GM12891 (cell line): ENCODE measurements at places on chromosomes 2 and 18.

DNA sequence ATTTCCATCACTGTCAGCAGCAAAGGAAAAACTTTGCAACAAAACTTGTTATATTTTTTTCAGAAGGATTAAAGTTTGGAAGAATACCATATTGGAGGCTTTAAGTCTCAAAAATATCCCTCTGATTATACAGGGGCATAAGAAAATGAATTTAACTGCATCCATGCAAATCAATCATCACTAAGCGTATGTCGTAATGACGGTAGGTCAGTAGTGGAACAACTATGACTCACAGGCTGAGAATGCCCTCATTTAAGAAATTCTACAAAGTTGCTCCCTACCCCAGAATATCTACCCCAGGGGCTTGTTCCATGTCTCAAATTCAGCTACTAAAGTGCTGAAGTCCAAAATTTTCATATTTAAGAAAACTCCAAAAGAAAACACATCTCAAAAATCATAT lies 12.5 kb upstream of the NAB1 start:
- DNase-seq, result no peak

GRCh38 chr2:191350826-191351225 lies 105.6 kb downstream of the MYO1B start:
- DNase-seq, result no peak

DNA sequence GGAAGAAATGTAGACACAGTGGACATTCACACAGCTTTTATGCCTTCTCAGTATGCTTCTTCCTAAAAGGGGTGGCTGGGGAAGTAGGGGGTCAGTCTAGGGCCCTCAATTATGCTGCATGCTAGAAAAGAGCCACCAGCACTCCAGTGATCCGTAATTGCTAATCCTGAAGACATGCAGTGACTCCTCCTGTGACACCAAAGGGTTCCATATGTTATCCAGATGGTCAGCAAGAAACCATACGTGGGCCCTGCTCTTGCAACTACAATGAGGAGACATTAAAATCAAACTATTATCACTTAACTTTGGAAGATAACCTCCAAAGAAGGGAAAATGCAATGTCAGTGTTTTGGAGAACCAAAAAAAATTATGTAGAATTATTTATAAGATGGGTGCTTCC lies 143.4 kb upstream of the LYPD1 start:
- DNase-seq, result no peak

DNA sequence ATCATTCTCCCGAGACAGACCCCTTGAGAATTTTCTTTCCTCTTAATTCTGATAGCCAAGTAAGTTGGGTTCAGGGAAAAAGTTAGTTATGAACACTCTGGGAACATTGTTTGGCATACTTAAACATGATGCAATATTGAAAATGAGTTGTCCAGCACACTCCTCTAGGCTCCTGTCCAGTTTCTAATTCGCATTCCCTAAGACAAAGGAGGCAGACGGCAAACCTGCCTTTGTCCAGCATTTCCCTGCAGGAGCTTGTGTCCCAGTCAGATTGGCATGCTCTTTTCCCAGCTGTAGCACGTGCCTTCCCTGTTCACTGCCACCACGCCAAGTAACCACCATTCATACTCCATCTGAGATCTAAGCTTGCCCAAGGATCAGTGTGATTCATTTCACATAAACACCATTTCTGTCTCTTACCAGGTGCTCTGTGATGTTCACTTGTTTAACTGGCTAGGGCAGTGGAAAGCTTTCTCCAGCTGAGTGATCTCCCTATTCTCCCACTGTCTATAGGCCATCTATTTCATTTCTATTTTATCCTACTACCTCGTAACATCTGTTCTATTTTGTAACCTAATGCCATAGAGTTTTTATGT lies 150.0 kb upstream of the EPB41L3 start:
- no peak for DNase-seq

DNA sequence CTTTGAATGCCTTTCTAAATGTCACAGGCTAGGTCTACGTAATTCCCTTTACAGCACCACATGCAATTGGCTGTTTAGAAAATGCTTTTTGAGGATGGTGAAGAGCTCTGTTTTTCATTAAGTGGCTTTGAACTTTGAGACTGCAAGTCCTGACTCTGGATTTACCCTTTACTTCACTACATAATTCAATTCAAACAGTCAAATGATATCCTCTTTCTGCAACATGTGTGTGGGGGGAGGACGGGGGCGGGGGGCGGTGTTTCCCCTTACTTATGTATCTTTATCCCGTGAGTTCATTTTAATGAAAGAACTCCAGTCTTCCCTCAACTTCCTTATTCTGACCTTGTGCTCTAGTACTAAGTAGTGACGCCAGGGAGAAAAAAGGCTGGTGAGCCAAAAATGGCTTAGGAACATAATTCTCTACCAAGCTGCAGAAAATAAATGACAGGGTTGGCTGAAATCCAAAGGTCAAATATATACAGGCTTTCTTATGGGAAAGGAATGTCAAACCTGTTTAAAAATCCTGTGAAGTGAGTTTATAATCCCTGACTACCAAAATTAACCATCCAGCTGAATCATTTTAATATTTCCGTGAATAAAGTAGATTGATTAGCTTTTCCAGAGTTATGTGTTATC lies 119.6 kb downstream of the SLC8A1 start:
- no peak for DNase-seq

- no peak for DNase-seq
Measured at GRCh38 chr2:54954705-54955357, 95.4 kb downstream of the RTN4 start.
